ENCODE measurements at places on chromosomes 6 and 20. TPM values are rescaled to one million over a fixed set of nuclear protein-coding genes. Genes with fewer than 3 reads are reported as not detected.

DNA sequence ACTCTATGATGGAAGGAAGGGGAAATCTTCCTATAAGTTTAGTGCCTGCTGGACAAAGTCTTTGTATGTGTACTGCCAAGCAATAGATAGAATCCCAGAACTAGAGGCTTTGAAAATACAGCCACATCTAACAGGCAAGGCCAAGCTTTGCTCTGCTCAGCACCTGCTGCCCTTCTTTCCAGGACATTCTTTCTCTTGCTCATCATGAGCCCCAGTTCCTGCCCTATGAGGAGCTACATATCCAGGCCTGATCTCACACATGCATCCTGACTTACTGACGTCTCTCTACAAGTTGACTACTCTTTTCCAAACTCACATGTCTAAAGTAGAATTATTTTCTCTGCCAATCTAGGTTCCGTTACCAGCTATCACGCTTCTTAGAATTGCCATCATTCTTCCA, 64.5 kb upstream of the ENPP5 start:
- DNase-seq = no peak

- no peak for DNase-seq
These were observed 41.5 kb downstream of the DSE start for GRCh38 chr6:116412270-116412669.

DNA sequence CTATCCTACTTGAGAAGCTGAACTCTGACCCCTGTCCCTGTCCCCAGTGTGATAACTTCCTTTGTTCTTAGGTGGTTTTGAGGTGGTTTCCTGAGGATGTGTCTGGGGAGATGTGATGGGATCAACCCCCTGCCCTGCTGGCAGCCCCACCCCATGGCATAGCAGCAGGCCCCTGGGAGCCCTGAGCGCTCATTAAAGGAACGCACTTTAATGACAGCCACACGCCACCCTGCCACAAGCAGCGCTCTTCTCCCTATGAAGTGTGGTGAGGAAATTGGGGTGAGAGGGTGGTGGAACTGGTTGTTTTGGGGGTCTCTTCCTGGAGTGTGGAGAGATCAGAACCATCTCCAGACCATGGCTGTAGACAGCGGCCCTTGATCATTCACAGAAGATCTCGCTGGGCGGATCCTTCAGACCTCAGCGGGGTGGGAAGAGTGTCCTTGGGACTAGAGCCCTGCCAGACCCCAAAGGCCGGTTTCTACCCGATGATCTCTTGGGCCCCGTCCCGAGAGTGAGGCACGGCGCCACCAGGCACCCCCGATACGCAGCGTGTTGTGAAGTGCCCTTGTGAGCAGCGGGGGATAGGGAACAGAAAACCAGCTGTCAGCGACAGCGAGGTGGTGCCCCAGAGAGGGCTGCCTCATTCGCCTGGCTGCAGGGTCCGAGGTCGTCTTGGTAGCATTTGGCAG, 45.4 kb downstream of the SYNJ2 start:
- DNase-seq = no peak

DNA sequence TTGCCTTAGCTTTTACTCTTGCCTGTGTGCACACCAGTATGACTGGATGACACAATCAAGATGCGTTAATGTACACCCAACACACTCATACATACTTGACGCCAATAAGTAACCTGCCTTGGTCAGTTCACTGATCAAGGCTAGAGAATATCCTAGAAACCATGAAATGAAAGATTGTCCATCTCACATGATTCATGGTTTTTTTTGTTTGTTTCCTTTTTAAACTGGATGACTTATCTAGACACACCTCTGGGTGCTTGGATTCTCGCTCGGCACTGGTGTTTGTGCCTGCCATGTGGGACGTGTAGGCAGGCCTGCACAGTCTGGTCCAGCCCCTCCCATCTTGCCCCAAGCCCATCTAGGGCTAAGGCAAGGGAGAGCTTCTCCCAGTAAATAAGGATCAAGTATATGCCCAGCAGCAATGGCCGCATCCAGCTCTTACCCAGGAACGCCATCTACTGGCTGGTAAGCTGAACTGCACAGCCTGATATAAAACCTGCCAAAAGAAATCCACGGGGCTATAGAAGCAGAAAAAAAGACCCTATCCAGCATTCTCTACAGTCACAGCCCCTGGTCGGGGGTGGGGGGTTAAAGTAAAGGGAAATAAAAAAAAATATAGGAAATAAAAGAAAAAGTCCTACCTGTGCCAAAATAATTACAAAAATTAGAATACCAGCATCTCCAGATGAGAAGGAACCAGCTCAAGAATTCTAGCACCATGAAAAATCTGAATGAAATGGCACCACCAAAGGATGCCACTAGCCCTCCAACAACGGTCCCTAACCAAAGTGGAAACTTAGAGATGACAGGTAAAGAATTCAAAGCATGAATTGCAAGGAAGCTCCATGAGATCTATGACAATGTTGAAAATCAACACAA, 73.3 kb downstream of the OTOR start:
- DNase-seq = peak; percentile 17

GRCh38 chr20:8853805-8854338, 215.0 kb upstream of the PLCB4 start:
- peak; percentile 4 for DNase-seq

- DNase-seq = no peak
These were observed 1059.0 kb upstream of the EPHA7 start for GRCh38 chr6:94478133-94479005.

GRCh38 chr20:11549172-11550103, 368.3 kb upstream of the BTBD3 start:
- no peak for DNase-seq

- DNase-seq = no peak
These were observed 473.5 kb upstream of the SPTLC3 start for GRCh38 chr20:12535316-12535715.

DNA sequence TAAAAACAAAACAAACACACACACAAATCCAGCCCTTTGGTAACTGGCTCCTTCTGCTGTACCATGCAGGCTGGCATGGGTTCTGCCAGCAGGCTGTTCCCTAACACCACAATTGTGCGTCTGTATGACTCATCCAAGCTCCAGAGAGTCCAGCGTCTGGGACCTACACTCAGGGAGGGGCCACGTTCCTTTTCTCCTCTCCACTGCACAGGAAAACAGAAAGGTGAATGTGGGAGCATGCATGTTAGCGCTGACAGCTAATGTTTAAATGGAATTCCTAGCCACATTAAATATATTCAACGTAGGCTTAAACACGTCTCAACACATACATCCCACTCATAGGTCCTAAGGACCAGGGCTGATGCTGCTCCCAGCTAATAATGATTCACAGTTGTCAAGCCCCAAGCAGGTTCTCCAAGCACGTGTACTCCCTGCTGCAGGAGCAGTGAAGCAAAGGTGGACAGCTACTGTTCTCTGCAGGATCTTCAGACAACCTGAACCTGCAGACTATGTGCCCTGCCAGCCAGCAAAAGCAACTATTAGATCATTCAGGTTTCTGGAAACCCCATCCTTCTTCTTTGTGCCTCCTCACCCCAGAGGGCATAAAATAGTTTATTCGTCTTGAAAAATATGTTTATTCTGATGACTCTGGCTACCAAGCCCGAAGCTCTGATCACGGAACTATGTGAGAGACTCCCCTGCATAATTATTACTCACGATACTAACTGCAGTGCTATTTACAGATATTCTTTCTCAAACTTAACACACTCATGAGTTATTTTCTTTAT, 20.9 kb downstream of the MAP1LC3A start:
- no peak for DNase-seq

DNA sequence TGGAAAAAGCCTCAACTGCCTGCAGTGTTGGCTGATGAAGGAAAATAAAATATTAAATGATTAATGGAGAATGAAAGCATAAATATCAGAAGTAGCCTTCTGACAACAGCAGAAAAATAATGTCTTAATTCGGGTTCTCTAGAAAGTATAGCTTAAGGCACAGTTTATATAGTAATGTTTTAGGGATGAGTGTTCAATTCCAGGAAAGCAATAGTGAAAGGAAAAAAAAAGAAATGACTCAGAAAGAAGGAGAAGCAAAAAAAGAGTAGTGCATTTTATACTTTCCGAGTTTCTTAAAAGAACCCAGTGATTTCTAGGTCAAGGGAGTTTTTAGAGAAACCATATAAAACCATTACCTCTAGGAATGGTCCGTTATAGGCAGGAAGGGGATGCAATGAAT, 137.3 kb downstream of the HTR1B start:
- DNase-seq = no peak

DNA sequence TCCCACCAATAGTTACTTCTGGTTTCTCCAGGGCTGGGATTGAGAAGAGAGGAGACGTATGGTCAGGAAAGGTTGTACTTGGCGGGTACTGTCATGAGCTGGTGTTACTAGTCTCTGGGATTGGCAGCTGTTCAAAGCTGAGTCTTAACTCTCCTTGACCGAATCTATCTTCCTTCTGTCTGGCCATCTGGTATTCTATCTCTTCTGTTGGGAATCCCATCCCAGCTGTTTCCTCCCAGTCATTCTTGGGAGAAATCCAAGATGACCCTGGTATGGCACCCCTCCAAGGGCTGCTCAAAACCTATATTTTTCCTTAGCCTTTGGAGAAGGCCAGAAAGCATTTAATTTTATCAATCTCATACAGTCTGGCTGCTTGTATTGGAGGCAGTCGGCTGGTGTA, 287.0 kb upstream of the CHD6 start:
- DNase-seq = no peak

GRCh38 chr20:57266291-57267157, at the start of gene BMP7:
Gene BMP7 (minus strand): TSS chr20:57266641. CDS start chr20:57266122, 519 bp downstream.
- DNase-seq = no peak

DNA sequence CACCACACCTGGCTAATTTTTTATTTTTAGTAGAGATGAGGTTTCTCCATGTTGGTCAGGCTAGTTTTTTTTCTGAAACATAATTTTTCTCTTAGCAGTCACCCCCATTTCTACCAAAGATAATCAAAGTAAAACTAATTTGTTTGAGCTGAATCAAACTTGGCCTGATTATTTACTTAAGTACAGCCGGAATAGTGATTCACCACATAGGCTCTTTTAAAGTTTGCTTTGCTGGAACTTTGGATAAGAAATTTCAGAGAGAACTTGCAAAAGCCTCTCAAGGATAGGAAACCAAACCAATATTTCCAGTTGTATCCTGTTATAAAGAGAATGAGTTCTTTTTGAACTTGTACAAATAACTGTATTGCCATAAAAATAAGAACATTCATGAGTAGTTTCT, 105.0 kb upstream of the SYNCRIP start:
- no peak for DNase-seq

DNA sequence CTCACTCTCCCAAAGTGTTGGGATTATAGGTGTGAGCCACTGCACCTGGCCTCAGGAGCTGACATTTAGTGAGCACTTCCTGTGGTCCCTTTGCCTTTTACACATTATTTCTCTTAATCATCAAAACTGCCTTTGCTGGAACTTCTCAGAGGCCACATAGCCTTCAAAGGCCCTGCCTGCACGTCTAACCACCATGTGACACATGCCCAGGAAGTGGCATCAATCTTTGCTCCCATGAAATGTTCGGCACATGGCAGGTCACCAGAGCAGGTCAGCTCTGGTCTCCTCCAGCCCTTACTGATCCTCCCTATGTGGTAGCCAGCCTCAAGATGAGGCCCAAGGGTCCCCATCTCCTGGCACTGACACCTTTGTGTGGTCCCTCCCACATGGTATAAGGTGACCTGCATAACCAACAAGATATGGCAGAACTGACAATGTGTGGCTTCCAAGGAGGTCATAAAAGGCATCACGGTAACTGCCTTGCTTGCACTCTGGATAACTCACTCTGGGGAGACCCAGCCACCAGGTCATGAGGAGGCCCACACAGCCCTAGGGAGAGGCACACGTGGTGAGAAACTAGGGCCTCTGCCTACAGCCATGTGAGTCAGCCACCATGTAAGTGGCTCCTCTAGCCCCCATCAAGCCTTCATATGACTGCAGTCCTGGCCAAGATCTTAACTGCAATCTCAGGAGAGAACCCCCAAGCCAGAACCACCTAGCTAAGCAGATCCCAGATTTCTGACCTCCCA, 28.8 kb upstream of the HMGA1 start:
- DNase-seq = no peak

- no peak for DNase-seq
These were observed 10.4 kb upstream of the KCNK5 start for GRCh38 chr6:39239527-39240154.

DNA sequence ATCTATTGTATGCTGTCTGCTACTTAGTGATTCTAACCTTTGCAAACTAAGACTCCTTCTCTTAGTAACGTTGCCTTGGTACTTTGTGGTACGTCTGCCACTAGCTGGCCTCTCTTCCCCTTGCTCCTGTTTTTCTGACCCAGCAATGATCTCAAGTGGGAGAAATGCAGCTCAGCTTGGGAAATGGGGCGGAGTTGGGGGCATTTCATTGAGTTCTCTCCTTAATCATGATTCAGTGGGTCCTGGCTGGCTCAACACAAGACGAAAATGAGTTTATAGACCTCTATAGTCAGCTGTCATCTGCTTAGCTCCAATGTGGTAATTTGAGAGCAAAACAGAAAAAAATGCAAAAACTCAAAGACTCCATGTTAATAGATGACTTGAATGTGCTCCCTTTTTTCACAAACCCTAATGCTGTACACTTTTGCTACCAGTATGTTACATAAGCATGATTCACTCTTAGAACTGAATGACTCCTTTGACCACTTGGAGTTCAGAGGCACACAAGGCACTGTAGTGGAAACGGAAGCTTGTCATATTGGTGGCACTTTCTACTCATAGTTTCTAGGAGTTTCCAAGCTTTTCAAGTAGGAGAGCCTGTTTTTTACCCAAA, 55.3 kb upstream of the SOX4 start:
- DNase-seq = no peak

DNA sequence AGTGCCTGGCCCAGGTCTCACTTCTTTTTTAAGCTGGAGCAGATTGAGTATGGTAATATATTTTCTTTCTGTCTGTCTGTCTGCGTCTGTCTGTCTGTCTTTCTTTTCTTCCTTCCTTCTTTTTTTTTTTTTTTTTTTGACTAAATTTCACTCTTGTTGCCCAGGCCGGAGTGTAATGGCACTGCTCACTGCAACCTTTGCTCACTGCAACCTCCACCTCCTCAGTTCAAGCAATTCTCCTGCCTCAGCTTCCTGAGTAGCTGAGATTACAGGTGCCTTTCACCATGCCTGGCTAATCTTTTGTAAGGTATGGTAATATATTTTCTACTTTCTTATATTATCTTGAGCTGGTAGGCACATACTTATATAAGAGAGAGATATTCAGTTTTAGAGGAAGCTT, 196.3 kb upstream of the MARCKS start:
- DNase-seq = no peak

- no peak for DNase-seq
These were observed at the start of gene RNF217 for GRCh38 chr6:124961777-124962638. Gene RNF217 (plus strand): TSS chr6:124962437. CDS start chr6:124962545, 108 bp downstream.

The MICAL1 gene
- total RNA-seq = 125 TPM

The TFAP2C gene
- total RNA-seq = not detected

The GJA1 gene
- not detected for total RNA-seq

The MMP24 gene
- not detected for total RNA-seq

The OPRL1 gene
- total RNA-seq = 6.1 TPM
